ENCODE measurements at places on chromosomes 3 and 15.

- DNase-seq = no peak
These were observed 127.6 kb downstream of the ARNT2 start for GRCh38 chr15:80531796-80532195.

- DNase-seq = no peak
These were observed 22.8 kb downstream of the SLC9A9 start for GRCh38 chr3:143825513-143825912.

GRCh38 chr15:69848551-69849231 lies 249.0 kb downstream of the TLE3 start:
- no peak for DNase-seq

DNA sequence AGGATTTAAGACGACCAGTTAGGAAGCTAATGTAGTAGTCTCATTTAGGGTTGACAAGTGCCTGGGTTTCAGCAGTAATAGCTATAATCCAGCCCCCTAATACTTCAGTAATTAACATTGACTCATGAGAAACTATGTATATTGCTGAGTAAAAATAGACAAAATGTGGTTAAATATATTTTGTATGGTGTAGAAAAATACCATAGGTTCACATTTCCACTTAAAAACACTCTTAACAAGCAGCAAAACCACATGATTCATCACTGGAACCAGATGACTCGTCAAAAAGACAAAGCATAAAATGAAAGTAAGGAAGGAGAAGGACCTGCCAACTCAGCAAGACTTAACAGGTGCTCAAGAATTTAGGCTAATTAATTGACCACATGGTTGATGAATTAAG lies 288.9 kb downstream of the EFHB start:
- no peak for DNase-seq

DNA sequence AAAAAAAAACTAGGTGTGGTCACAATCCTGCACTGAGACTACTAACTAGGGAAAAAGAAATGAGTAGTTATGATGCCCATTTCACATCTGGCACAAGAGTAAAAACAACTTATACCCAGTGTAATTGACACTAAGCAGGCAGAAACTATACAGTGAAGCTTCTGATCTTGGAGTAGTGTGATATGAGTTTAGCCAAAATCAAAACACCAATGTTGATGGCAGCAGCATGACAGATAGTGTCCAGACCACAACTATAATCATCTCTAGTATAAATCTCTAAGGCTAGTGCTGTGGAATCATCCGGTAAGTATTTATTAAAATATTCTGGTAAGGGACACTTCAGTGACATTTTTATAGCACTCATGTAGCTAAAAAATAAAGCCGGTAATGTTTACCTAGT lies 108.5 kb upstream of the EPHA6 start:
- DNase-seq = no peak

DNA sequence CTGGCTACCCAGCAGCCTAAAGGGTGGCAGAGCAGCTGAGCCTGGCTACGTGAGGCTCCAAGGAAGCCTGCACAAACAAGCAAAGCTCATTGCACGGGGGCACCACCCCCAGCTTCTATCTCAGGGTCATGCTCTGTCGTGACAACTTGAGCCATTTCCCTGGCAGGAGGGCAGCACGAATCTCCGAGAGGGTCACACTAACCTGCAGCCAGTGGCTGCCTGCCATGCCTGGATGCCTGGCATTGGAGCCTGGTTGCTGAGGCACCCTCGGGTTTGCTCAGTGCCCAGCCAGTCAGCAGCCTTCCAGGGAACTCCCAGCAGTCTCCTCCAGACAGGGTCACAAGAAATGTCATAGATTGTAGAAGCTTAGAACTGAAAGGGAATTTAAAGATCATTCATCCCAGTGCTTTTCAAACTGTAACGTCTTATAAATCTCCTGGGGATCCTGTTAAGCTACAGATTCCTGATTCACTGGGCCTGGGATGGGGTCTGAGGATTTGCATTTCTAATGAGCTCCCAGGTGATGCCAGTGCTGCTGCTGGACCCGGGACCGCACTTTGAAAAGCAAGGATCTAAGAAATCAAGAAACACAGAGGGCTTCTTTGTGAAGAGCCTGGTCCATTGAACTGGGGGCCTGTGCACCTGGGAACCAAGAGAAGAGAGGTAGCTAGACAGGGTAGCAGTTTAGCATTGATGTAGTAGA lies 48.4 kb downstream of the TMEM266 start:
- DNase-seq = no peak

- DNase-seq = no peak
These were observed 657.2 kb downstream of the FHIT start for GRCh38 chr3:60594025-60594424.
